IMR-90 (cell line): ENCODE measurements at places on chromosomes 12 and 14.

DNA sequence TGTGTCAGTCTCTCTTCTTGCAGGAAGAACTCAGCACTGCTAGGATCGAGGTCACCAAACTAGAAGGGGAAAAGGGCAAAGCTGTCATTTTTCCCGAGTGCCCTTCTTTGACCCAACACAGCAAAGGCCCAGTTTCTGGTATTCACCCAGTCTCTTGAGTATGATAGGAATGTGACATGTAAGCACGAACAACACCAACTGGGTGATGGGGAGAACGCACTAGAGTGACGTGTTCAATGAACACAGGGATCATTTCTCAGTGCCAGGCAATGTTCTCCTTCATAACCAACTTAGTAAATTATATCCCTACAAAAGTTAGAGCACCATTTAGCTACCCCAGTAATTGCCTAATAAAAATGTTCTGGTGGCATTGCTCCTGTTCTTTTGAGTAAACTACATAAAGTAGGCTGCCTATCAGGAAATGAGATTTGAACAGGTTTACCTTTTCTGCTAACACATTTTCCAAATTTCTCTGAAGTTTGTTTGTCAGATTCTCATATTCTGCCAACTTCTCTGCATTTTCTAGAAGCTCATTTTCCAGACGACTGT lies 64.5 kb downstream of the NIN start:
- no peak for DNase-seq

DNA sequence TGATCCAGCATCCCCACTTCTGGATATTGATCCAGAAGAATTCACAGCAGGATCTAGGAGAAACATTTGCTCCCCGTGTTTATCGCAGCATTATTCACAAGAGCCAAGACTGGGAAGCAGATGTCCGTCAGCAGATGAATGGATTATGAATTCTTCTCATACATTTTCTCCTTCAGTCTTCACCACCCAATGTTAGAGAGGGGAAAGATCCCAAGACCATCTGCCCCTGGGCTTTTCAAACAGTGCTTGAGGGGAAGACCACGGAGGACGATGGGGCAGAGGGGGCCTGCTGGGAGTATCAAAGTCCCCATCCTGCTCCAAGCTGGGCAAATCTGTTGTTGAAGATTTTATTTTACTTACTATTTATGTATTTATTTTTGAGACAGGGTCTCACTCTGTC lies 41.1 kb downstream of the SERPINA3 start:
- no peak for DNase-seq

DNA sequence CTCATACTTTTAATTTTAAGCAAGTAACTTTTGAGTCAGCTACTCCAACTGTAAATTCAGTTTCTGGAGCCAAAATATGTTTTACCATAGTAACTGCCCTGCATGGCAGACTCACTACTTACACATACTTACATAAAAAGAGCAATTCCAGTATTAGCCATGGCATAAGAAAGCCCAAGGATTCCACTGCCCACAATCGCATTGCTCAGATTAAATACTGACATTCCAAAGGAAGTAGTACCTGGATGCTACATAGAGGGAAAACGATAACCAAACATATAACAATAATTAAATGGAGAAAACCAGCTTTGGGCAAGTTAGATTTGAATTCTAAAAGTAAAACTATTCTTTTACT lies 2.2 kb downstream of the SLC38A2 start:
- no peak for DNase-seq

DNA sequence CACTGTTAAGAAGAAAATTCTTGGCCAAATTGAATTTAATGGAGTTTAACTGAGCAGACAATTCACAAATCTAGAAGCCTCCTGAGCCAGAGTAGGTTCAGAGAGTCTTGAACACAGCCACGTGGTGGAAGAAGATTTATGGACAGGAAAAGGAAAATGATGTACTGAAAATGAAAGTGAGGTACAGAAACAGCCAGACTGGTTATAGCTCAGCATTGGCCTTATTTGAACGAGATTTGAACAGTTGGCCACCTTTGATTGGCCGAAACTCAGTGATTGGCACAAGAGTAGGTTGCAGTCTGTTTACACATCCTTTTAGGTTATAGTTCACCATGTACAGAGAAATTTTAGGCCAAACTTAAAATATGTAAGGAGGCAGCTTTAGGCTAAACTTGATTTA lies 9.9 kb downstream of the OAS2 start:
- no peak for DNase-seq

GRCh38 chr14:20714593-20715250 lies 26.2 kb downstream of the ANG start:
- DNase-seq, result peak; percentile 34

DNA sequence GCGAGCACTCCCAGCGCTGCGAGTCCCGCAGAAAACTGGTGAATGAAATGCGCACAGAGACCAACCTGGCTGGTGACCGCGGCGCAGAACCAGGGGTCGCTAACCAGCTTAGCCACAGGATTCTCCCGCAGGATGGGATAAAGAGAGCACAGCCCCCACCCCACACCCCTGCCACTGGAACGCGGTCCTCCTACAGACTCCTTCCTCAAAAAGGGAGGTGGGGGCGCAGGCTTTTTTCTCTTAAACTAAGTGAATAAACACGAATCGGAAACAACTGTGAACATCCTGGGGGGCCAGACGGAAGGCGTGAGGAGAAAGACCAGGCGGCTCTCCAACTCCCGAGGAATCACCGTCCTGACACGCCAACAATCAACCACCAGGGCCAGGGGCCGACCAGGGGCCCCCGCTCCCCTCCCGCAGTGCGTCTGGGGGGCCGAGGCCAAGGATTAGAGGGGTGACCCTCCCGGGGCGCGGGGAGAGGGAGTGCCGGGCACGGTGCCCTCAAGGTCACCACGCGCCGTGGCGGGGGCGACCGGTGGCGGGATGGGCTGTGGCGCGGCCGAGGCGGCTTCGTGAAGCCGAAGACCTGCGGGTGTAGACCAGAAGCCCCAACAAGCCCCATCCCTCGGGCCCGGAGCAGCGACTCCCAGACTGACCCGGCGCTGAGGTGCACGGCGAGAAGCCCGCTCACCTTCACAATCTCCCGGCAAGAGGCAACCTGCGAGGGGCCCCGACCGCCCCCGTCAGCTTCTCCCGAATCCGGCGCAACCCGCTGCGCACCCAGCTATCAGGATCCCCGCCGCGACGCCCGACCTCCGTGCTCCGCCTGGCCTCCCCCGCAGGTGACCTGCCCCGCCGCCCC lies 704 bp downstream of the ATP2B1 start:
- DNase-seq, result peak; percentile 17

- no peak for DNase-seq
Observed at GRCh38 chr12:94616203-94616729, 34.1 kb downstream of the TMCC3 start.

DNA sequence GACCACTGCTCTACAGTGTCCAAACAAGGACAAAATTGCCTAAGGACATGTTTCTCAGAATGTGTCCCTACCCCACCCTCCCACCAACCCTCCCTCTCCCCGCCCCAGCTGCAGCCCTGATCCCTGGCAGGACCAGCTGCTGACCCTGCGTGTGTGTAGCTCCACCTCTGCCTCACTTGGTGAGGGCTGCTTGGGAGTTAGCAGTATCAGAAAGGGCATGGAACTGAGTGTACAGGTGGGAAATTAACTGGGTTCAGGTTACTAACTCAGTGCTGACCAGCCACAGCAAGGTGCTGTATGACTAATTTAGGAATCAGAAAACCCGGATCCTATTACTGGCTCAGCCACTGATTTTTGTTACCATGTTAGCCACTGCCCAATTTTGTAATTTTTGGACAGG lies 11.3 kb upstream of the PLEKHD1 start:
- DNase-seq, result no peak

- DNase-seq, result no peak
Observed at GRCh38 chr12:37672655-37673260, 643.8 kb upstream of the ALG10B start.

- DNase-seq, result no peak
Observed at GRCh38 chr12:99600388-99600787, 47.2 kb upstream of the GARIN6 start.

GRCh38 chr14:85987907-85988306 lies 458.0 kb downstream of the FLRT2 start:
- peak; percentile 17 for DNase-seq

- DNase-seq, result no peak
Observed at GRCh38 chr14:89866458-89866857, 88.1 kb downstream of the EFCAB11 start.

DNA sequence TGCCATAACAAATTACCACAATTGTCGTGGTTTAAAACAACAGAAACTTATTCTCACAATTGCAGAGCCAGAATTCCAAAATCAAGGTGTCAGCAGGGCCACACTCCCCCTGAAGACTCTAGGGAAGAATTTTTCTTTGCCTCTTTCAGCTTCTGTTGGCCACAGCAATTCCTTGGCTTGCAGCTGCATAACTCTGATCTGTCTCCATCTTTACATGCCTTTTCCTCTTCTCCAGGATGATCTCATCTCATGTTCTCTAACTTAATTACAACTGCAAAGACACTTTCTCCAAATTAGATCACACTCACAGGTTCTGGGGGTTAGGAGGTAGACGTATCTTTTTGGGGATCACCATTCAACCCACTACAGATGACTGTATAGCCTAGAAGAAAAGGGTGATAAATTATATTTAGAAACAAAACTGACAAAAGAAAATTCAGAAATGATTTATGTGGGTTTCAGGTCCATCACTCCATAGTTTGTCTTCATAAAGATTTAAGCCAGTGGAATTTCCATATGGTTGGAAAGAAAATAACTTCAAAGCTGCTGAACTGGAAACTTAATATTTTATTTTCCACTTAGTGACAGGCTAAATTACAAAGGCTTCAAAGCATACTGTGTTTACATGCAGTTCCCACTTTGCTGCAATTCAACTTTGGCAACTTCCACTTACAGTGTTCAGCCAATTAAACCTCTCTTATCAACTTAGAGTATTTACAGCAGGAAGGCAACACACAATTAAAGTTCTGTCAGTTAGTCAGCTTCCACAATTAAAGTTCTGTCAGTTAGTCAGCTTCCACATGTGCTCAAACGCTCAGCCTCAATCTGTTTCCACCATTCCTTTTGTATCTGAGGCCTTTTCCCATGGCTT lies 213.3 kb downstream of the EPS8 start:
- no peak for DNase-seq

- DNase-seq, result no peak
Observed at GRCh38 chr12:122875590-122876220, 20.2 kb downstream of the VPS37B start.

DNA sequence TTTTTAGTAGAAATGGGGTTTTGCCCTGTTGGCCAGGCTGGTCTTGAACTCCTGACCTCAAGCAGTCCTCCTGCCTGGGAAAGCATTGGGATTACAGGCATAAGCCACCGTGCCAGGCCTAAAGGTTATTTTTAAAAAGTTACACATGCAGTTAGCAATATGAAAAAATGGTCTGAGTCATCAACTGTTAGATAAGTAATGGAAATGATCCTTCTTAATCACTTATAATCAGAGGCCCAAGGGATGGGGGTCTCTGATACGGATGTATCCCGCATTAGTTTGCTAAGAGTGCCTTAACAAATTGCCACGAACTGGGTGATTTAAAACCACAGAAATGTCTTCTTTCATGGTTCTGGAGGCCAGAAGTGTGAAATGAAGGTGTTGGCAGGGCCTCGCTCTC lies 54.1 kb upstream of the FERMT2 start:
- DNase-seq, result peak; percentile 26

GRCh38 chr12:81692008-81692407 lies 67.1 kb downstream of the PPFIA2 start:
- DNase-seq, result no peak

DNA sequence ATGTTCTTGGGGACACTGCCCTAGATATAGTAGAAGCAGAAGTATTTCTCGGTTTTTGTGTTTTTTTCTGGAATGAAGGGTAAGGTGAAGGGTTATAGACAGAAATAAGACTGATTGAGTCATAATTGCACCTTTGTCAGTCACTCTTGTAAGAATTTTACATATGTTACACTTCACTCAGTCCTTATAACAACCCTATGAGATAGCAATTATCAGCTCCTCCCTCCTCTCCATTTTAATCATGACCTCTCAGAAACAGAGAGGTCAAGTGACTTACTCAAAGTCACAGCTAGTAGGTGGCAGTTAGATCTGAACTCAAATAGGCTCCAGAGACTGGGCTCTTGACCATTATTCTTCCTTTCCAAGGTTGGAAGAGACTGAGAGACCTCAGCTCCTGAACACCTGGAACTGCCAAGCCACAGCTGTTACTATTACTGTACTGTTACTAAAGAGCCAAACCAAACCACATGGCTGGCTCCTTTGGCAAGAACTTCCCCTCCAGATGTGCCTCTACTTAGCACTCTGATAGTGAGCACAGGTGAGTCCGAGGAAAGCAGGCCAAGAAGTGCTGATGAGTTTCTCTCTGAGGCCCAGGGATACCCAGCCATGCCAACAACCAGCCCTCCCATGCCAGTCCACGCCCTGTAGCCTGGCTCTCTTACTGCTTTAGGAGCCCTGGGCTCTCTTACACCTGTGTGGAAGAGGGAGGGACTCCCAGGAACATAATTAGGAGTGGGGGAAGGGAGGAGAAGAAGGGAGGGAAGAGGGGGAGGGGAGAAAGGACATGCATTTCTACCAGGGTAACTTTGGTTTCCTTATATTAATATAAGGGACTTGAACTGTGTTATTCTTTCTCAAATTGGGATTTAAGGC lies 121.3 kb downstream of the CRADD start:
- no peak for DNase-seq

- DNase-seq, result peak; percentile 23
Observed at GRCh38 chr14:91511043-91511383, 903 bp upstream of the PPP4R3A start.

GRCh38 chr14:72649603-72650227 lies 244.2 kb downstream of the DPF3 start:
- DNase-seq, result no peak

GRCh38 chr14:50943261-50943942 lies 881 bp downstream of the PYGL start:
- DNase-seq, result peak; percentile 28

GRCh38 chr12:53677016-53677799 lies 1.3 kb upstream of the ATP5MC2 start:
- no peak for DNase-seq

- peak; percentile 15 for DNase-seq
Observed at GRCh38 chr14:24741871-24742270, 107.9 kb upstream of the GZMB start.

GRCh38 chr14:95759941-95760340 lies 46.0 kb upstream of the TCL1A start:
- DNase-seq, result no peak

DNA sequence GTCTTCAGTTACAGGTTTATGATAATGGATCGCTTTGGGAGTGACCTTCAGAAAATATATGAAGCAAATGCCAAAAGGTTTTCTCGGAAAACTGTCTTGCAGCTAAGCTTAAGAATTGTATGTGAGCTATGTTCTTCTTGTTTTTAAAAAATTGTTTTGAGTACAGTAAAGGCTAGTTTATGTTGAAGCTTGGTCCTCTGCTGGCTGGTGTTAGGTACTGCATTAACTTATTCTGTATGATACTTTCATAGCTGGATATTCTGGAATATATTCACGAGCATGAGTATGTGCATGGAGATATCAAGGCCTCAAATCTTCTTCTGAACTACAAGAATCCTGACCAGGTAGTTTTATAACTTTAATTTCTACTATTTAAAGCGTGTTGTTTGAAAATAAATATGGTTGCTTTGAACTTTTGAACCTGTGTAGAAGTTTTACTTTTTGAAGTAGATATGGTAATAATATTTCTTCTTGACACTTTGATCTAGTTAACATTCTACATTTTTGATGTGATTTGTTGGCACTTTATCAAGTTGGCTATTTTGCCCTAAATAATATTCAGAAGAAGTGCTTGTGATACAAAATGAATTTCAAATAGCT lies 55.7 kb downstream of the VRK1 start:
- peak; percentile 72 for DNase-seq
